ENCODE measurements at places on chromosomes 16 and 17.

GRCh38 chr16:30121741-30122571 is 1.1 kb downstream of the MAPK3 start:
- peak; percentile 89 for DNase-seq

DNA sequence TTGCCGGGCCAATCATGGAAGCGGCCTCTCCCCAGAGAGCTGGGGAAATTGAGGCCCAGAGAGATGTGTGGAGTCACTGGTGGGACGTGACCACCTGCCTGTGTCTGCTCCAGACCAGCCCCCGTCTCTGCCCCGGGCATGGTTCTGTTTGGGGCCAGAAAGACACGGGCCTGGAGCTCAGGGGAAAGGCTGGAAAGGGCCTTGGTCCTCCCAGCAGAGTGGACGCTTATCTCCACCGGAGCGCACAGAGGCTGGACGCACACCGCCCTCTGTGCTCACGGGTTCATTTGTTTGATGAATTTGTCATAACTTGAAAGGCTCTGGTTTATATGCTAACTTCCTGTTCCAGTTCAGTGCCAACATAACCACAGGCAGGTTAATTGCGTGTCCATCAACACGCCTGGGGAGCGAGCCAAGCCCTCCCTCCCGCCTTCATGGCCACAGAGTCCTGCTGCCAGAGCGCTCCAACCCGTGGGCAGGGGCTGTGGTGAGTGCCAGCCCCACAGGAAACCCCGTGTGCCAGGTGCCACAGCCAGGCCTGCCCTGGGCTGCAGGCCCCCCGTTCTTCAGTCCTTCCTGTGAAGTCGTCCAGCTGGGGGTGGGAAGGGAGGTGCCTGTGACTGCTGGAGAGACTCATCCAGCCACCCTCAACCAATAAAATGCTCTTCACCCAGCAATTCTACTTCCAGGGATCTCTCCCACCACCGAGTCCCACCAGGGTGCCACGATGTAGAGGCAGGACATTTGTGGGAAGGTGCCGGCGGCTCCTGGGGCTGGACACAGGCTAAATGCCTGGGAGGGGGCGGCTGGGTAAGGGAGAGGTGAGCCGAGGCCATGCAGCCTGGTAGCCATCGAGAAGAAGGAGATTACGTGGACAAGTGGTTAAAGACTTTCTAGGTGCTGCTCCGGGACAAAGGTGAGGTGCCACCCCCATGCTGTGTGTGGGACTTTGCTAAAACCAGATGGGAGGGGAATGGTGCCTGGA is 29.4 kb upstream of the BAHCC1 start:
- no peak for DNase-seq

- DNase-seq = no peak
These were observed 80.1 kb upstream of the GNG13 start for GRCh38 chr16:880471-881171.

DNA sequence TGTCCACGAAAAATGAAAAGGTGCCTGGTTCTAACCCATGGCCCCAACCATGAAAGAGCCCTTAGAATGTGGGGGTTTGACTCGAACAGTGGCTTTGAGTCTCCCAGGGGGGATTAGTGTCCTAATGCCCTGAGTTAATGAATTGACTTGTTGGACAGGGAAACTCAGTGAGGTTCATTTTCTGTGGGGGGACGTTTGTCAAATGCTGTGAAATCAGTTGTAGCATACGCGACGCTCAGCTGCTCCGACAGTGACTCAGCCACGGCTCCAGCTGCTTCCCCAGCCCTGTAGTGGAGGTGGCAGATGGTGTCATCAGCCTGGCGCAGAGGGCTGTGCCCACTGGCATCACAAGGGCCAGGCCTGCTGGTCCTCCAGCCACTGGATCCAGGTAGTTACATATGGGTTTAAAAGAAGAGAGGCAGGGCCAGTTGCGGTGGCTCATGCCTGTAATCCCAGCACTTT is 3.9 kb upstream of the TMEM235 start:
- DNase-seq = no peak
